CD4-positive, alpha-beta T cell treated with Interleukin-12 subunit alpha and Interleukin-12 subunit beta, for 1 hour (primary cell): ENCODE measurements at places on chromosomes 2 and 18.
A peak's percentile ranks its signal among the peaks of the same experiment; 100 is the strongest.

DNA sequence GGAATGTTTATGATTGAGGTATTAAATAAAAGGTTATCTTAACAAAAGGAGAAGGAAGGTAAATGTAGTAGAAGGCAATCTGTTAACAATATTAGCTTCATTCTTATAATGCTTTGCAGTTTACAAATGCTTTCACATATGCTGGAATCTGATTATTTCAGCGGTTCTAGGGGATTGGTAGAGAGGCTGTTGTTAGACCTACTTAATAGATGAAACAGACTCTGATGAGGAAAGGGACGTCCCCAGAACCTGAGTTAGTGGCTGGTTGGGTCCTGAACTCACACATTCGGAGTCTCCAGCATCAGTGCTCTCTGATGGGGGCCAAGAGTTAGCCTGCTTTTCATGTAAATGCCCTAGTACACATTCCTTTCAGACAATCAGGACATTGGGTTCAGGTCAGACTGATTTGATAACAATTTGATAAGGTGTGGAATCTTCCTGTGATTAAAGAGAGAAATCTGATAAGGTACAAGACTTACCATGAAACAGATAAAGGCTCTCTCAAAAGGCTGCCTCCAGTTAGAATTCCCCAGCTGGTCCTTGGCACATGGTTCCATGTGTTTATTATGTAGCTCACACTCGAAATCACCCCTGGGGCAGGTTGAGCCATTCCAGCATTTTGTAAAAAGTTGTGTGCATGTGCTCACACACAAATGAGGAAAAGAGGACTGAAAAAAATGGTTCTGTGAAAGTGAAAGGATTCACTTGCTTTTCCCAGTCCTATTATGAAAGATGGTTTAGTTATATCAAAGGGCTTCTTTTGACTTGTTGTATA, 103.1 kb downstream of the GPD2 start:
- no peak for DNase-seq

- DNase-seq = no peak
Measured at GRCh38 chr2:14303366-14304115, 329.0 kb upstream of the LRATD1 start.

DNA sequence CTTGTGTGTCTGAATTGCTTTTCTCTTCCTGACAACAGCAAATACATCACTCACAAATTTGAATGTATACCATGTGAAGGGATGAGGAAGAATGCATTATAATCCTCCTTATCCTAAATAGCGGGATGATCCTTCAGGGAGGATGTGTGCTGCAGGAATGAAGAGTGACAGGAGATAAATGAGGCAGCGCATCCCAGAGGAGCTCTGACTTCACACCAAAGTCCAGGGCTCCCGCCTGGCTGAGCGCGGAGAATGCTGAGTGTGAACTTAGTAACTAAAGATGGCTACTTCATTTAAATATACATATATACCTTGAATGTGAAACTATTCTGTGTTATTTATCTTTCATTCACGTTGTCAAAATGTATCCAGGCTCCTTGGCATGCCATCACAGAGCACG, 145.2 kb upstream of the TPO start:
- DNase-seq = no peak

- DNase-seq = no peak
Measured at GRCh38 chr18:59563176-59563785, 133.9 kb downstream of the CCBE1 start.

DNA sequence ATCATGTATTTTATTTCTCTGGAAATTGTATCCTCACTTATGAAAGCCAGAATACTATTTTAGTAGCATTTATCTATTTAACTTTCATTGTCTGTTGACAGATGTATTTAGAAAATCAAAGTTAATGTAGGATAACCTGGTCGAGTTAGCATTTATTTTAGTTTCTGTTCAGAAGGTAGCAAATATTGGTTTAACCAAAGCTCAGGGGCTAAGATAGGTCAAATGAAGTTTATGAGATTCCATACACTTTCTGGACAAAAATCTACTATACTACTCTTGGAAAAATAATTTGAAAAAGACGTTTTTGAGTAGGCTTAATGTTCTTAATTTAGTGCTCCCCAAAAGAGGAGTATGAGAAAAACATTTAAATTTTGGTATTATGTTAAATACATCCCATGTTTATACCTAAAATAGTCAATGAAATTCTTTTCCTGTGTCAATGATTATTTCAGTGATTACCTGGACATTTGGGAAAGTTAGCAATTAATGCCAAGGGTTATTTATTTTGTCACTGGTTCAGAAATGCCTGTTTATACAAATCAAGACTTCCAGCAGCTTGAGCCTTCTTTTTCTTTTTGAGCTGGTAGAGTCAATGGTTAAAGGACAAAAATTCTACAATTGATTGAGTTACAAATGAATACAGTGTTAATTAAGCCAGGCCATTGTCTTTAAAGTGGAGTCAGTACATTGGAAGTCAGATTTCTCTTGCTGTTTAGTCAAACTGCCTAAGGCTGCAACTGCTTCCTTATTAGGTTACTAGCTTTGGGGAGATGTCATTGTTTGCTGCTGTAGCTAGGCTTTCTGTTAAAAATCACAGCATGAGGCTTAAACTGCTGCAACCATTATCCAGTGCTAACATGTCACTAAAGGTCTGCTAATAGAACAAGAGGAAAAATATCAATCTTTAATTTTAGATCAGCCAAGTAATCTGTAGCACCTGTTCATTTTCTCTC, 182.3 kb downstream of the CAMKMT start:
- no peak for DNase-seq

- no peak for DNase-seq
Measured at GRCh38 chr2:46216213-46216612, 81.0 kb upstream of the EPAS1 start.

DNA sequence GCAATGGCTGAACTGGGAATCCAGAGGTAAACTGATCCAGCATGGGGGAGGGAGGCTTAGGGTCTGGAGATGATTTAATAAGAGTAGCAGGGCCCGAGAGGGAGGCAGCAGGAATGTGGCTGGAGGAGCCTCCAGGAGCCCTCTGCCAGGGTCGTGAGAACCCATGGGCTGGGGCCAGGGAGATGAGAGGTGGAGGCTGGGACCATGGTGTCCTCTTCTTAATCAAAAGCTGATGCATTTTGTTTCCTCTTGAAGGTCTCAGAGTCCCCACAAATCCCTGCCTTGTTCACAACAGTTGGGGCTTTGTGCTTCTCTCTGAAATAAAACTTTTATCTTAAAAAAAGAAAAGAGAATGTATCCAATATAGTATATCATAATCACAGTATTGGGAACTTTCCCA, 123.7 kb upstream of the ZNF516 start:
- no peak for DNase-seq

GRCh38 chr2:214393796-214394195, 17.1 kb upstream of the VWC2L start:
- DNase-seq = no peak

GRCh38 chr2:227661025-227661649, 5.5 kb upstream of the SCYGR5 start:
- no peak for DNase-seq

GRCh38 chr2:173775440-173775839, 189.7 kb downstream of the SP3 start:
- DNase-seq = no peak

DNA sequence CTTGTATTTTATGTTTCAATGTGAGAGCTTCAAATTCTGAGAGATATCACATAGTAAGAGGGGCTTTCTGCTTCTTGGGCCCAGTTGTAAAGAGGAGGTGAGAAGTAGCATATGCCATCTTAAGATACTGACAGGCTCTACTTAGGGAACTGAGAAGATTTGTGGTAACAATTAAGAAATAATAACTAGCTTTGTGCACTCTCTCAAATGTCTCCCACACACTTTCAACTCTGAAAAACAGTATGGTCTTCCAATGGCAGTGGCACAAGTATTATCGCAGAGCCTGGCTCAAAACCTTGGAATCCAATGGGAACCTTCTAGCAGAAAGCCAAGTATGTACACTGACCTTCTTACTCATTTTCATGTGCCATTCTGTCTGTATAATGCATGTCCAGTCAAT, 80.3 kb upstream of the FAM237A start:
- DNase-seq = no peak

GRCh38 chr18:10164271-10165071, 250.7 kb downstream of the VAPA start:
- no peak for DNase-seq

- no peak for DNase-seq
Measured at GRCh38 chr2:74551942-74552913, 1.5 kb downstream of the LOXL3 start.

- DNase-seq = no peak
Measured at GRCh38 chr2:128504246-128505149, 185.8 kb upstream of the HS6ST1 start.

GRCh38 chr2:155907211-155907610, 425.3 kb downstream of the NR4A2 start:
- DNase-seq = no peak

DNA sequence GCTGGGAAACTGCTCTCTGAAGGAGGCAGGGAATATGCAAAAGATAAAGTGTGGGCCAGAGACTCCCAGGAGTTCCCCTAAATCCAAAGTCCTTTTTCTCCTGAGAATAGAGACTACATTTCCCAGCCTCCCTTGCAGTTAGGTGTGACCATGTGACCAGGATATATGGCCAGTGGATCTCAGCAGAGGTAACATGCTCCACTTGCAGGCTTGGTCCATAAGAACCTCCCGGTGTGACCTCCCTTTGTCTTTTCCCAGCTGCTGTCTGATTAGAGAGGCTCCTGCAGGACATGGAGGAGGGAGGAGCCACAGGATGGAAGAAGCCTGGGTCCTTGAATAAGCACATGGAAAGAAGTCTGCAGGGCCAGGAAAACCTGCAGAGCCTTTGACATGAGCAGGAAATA, 76.2 kb downstream of the TGFA start:
- no peak for DNase-seq

DNA sequence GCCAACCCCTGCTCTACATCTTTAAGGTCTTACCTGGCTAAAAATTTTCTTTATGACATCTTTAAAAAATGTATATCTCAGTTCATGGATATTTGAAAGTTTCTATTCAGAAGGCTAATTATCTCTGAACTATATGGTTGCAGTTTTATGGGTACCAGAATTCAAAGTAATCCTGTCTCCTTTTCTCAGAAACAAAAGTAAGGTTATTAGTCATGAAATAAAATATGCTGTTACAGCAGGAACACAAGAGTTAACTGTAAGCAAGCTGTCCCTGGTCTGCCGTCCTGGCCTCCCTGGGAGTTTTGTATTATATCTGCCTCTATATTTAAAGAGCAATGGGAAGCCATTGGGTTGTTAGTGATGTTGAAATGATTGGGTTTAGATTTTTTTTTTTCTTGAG, 34.0 kb downstream of the SLC4A1AP start:
- no peak for DNase-seq

- DNase-seq = peak; percentile 32
Measured at GRCh38 chr2:54657664-54658083, 65.8 kb upstream of the EML6 start.

- peak; percentile 63 for DNase-seq
Measured at GRCh38 chr18:69895066-69896047, 52.3 kb downstream of the CD226 start.

GRCh38 chr2:130864830-130865800, 28.4 kb downstream of the ARHGEF4 start:
- DNase-seq = no peak

- DNase-seq = no peak
Measured at GRCh38 chr2:168691221-168691620, 111.2 kb upstream of the NOSTRIN start.

- DNase-seq = no peak
Measured at GRCh38 chr18:63534615-63535014, 7.6 kb upstream of the SERPINB12 start.

DNA sequence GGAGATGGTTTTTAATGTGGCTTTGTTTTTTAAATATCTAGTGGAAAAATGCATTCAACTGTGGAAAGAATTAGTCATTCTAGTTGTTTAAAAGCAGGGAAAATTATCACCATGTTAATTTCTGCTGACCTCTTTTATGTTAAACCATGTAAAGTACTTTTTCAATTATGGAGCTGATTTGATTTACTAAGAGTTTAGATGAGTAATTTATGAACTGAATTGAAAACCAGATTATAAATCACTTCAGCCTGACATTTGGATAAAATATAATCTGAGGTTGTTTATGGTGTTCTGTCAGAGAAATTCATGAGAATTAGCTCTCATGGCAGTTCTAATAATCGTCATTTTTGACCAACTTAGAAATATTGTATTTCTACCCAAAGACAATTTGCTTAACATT, 11.6 kb downstream of the ITGA4 start:
- no peak for DNase-seq

- DNase-seq = no peak
Measured at GRCh38 chr18:12858991-12859390, 25.0 kb downstream of the PTPN2 start.

DNA sequence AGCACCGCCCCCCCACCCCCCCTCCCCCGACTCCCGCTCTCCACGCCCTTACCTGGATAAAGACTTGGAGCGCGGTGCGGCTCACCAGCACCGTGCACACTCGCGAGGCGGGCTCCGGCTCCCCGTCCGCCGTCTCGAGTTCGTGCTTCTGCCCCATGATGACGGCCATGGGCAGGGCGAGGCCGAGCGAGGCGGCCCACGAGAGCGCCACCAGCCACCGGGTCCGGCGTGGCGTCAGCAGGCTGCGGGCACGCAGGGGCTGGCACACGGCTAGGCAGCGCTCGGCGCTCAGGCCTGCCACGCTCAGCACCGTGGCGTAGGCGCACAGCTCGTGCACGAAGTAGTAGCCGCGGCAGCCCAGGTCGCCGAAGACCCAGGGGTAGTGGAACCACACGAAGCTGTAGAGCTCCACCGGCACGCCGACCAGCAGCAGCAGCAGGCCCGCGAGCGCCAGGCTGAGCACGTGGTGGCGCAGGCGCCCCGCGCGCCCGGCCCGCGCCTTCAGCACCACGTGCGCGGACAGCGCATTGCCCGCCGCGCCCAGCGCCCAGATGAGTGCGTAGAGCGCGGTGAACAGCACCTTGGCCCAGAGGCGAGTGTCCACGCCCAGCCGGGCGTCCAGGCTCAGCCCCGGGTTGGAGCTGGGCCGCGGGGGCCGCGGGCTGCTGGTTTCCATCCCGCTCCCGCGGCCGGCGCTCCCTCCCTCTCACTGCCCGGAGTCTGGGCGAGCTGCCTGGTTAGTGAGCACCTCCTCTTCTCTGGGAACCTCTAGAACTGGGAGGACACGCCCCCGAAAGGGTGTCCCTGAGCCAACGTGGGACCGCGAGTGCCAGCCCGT, at the start of gene NTSR2:
TSS of gene NTSR2 (minus strand) at position 742 of the 838 bp plus-strand sequence. CDS start at position 676, 66 bp downstream.
- DNase-seq = peak; percentile 19

GRCh38 chr2:214107726-214108125, 303.1 kb upstream of the VWC2L start:
- DNase-seq = no peak

DNA sequence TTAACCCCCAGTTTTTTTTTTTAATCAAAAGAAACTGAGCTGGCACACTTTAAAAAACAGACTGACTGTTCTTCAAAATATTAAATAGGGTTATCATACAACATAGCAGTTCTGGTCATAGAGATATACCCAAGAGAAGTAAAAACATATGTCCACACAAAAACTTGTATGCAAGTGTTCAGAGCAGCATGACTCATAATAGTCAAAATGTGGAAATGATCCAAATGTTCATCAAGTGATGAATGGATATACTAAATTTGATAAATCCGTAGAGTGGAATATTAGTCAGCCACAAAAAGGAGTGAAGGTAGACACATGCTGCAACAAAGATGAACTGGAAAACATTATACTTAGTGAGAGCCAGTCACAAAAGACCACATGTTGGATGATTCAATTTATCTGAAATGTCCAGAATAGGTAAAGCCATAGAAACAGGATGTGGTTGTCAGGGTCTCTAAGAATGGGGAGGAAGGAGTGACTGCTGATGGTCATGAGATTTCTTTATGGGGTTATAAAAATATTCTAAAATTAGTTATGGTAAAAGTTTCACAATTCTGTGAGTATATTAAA, 5.1 kb downstream of the SMIM21 start:
- no peak for DNase-seq
